Activated CD4-positive, alpha-beta T cell treated with anti-CD3 and anti-CD28 coated beads, Interleukin-2, amount 10 ng/mL, durations not matched to agents 7 days and 5 days (primary cell): ENCODE measurements at places on chromosomes 6 and 20.

DNA sequence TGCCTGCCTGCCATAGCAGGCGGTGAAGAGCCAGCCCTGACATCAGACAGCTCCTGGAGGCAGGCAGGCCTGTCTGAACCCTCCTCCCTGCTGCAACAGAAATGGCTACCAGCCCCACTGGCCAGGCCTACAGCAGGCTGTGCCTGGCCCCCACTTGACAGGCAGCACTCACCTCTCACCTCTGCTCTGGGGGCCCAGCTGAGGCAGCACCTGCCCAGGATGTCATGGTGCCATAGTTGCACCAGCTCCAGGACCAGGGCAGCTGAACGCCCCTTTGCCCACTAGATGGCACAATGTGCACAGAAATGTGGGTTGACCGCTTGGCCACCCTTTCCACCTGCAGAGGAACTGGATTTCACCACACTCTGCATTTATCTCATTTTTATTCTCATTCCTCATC lies 30.6 kb downstream of the MRPL14 start:
- peak; percentile 82 for DNase-seq

DNA sequence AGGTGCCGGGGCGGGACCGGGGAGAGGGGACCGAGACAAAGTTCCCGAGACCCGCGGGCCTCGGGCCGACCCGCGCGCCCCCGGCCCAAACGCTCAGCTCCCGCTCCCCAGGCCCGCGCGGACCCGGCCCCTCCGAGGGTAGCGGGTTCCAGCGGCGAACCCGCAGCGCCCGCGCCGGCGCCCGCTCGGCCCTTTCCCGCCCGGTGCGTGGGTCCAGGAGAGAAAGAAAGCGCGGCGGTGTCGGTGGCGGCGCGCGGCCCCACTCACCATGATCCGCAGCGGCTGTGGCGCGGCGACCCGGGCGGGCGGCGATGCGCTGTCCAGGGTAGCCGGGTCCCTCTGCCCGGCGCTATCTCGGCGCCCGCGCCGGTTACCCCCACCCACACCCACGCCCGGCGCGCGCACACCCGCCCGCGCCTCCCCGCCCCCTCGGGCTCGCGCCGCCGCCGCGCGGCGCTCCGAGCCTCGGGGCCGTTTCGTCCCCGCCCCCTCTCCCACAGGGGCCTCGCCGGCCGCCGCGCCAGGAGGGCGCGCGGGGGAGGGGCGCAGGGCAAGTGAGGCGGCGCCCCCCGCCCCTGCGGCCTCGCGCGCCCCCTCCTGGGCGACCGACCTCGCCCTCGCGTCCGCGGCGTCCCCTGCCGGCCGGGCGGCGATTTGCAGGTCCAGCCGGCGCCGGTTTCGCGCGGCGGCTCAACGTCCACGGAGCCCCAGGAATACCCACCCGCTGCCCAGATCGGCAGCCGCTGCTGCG lies at the start of gene ELOVL2:
TSS of gene ELOVL2 (minus strand) at position 345 of the 751 bp plus-strand sequence. CDS start at position 270, 75 bp downstream.
- no peak for DNase-seq

DNA sequence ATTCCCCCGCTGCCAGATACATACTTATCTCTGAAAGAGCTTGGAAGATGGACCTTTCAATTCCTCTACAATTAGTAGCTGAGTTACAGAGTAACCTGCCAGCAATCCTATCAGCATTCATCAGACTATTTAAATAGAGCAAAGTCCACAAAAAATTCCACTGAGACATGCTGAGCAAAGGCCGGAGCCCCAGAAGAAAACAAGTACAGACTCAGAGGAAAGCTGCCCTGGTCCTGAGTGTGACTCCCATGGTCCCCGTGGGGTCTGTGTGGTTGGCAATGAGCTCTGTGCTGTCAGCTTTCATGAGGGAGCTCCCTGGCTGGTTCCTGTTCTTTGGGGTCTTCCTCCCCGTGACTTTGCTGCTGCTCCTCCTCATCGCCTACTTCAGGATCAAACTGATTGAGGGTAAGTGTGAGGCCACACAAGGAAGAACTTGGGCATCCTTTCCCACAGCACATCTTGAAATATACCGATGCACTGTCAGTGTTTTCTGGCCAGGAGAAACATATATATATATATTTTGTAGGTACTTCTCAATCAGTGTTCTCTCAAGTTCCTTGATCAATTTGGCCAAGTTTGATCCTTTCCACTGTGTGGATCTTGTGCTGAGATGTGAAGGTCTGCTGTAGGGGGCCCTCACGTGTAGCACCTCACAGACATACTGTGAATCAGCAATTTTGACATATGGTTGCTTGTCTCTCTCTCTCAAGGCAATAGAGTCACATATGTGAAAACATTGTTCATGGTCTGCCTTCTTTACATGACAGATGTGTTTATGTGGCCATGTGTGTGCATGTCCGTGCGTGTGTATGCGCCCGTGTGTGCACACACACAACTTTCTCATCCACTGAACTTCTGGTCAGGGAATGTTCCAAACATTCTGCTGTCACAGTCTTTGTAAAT lies at the start of gene SMLR1:
TSS of gene SMLR1 (plus strand) at position 160 of the 903 bp plus-strand sequence. CDS start at position 168, 8 bp downstream.
- no peak for DNase-seq

GRCh38 chr6:168181316-168181715 lies 102.3 kb upstream of the FRMD1 start:
- DNase-seq, result no peak

- no peak for DNase-seq
Measured at GRCh38 chr6:135358985-135359384, 138.6 kb downstream of the AHI1 start.

DNA sequence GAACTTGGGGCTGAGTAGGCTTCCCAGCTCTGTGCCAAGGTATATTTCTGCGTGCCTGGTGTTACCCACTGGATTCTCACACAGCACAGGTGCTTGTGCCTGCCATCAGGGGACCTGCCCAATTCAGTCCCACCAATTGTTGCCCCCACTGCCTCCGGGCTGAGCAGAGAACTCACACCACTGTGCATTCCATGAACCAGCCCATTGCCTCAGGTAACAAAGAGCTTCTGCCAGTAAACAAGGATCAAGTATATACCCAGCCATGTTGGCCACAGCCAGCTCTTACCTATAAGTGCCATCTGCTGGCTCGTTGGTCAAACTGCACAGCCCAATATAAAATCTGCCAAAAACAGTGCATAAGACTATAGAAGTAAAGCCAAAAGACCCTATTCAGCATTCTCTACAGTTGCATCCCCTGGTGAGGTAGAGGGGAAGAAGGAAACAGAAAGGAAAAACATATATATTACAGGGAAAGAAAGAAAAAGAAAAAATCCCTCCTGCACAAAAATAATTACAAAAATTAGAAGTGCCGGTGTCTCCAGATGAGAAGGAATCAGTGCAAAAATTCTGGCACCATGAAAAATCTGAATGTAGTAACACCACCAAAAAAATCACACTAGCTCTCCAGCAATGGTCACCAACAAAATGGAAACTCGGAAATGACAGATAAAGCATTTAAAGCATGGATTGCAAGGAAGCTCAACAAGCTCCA lies 241.4 kb downstream of the IBTK start:
- DNase-seq, result no peak

- DNase-seq, result peak; percentile 18
Measured at GRCh38 chr6:154370545-154370944, 13.9 kb upstream of the IPCEF1 start.

DNA sequence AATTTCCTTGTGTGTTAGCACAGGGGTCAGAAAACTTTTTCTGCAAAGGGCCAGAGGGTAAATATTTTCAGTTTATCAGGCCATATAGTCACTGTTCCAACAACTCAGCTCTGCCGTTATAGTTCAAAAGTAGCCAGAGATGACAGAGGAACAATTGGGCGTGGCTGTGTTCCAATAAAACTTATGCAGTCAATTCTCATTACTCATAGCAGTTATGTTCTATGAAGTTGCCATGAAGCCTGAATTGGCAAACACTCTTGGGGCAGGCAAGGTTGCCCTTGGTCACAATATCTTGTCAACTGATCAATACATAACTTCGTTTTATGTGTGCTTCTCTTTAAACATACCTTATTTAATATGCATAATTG lies 304.2 kb downstream of the TFAP2C start:
- DNase-seq, result no peak

DNA sequence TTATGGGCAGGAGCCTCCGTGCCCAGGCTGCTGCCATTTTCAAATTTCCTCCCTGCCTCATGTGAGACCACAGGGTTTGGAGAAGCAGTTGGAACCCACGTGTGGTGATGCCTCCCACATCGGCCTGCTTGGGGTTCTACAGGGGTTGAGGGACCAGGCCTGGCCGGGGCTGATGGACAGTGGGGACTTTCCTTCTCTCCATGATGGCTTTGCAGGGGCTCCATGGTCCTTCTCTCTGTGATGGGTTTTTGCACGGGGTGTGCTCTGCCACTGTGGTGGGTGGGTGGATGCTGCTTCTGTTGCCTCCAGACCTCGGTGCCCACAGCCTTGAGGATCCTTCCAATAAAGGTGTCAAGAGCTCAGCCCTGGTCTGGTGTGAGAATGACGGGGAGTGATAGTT lies 54.4 kb downstream of the ADNP start:
- no peak for DNase-seq

GRCh38 chr6:52514514-52514913 lies 62.3 kb downstream of the TRAM2 start:
- DNase-seq, result no peak

GRCh38 chr20:19807191-19807945 lies 49.3 kb downstream of the RIN2 start:
- no peak for DNase-seq

DNA sequence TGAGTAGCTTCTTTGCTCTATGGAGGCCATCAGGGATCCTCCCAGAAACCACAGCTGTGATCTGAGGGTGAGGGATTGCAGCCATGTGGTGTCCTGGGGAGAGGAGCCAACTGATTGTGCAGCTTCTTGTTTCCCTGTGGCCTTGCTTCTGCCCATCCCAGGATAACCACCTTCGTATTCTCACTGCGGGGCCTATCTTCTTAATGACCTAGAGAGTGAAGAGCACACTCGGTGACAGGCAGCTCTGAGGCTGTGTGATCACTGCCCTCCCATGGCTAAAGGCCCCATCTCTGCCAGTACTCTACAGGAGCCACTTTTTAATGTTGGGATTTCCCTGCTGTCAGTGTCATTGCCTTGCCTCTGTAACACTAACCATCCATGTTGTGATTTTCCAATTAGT lies 5.3 kb upstream of the RAET1L start:
- no peak for DNase-seq

DNA sequence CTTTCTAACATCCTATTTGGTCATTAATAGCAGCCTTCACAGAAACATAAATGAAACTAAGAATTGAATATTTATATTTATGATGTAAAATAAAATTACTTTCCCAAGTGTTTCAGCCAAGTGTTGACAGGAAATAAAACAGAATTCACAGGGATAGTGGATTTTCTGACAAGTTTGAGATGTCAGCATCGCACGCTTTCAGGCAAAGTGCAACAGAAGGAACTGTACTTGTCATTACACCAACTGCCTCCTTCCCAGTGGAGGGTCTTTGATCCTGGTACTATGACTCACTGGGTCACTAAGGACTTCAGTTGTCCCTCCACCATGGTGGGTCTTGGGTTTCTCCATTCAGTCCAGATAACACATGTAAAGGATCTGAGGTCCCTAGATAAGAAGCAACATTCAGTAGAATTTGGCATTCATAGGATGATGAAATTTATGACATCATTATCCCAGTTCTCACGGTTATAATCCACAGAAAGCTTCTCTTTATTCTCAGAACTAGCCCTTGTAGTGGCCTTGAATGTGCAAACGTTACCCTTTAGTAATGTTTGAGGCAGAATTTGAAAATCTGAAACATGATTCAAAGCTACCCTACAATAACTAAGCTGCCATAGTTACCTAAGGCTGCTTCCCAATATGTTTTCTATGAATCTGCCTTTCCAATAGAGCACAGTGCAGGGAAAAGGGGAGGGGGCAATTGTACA lies 3.8 kb upstream of the TNFAIP3 start:
- DNase-seq, result no peak

GRCh38 chr6:124356811-124357210 lies 553.1 kb downstream of the NKAIN2 start:
- DNase-seq, result no peak

DNA sequence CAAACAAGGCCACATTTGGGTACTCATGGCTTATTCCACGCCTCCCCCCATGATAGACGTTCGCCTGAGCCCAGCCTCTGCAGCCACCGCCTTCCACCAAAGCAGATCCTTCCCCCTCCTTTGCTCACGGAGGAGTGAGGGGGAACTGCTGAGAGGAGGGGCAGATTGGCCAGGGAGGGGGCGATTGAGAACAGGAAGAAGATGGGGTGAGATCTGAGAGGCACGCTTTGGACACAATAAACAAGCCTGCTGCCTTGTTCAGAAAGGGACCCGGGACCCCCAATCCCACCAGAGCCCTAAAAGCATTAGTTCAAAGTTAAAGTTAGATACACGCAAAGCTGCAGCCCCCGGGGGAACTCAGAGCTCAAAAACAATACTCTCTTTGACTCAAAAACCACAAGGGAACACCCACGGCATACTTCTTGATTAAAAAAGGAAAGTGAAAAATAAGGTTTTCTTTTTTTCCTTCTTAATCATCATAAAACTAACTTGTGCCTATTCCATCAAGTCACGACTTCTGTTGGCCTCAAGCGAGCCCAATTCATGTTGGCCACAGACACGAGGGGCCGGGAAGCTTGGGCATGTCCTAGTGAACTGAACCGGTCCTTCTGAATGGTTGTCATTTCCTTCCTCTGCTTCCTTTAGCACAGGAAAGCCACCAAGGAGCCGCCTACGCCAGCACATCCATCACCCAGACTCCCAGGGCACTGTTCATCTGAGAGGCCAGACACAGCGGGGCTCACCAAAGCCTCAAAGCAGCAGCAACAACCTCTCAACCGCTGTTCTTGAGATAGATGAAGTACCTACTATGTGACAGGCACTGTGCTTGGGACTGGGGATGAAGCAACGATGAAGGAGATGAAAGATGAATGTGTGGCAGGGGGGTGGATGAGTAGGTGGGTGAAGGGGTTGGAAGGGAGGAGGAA lies 44.7 kb downstream of the NFATC2 start:
- DNase-seq, result peak; percentile 47

GRCh38 chr6:130029163-130029562 lies 10.8 kb downstream of the L3MBTL3 start:
- peak; percentile 26 for DNase-seq

DNA sequence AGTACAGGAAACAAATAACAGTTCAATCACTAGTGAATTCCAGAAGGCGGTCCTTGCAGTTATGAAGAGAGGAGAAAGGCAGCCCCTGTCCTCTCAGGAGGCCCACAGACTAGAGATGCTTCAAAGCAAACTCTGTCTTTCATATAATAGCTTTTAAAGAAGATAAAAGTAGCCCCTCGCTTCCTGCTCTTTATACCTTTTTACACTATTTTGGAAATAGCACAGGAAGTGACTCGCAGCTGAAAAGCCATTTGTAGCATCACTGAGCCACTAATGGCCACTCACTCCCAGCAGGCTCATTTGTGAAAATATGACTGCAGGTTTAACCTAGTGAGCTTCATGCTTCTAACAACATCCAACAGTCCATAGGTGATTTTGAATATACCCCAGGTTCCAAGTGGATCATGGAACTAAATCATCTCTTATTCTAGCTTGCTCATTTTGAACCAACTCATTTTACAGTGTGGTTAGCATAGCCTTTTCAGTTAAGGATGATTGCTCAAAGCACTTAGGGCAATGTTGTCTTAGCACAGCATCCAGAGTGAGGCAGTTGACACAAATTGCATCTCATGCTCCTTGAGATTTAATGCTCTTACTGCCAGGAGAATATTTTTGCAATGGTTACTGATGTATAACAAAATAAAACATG lies 136.0 kb upstream of the NRSN1 start:
- no peak for DNase-seq
